ENCODE measurements at places on chromosomes 2 and 18. TPM values are rescaled to one million over a fixed set of nuclear protein-coding genes. Genes with fewer than 3 reads are reported as not detected.

DNA sequence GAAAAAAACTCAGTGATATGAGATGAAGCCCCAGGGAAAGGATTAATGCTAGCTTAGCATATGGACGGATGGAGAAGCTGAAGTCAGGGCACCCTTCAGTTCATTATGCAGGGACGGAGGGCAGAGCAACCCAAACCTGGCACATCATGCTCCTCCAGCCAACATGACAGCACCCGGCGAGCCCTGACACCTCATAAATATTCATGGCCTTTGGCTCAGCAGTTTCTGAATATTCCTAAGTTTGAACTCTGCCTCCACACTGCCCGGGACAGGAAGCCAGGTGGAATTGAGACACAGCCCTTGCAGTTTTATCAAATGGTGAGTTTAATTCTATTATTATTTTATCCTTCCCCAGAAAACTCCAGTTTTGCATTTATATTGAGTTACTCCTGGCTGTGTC is 87.3 kb upstream of the SH3BP4 start:
- no peak overlapping the region for H3K4me3 ChIP-seq
- H3K4me1 ChIP-seq, result peaks cover 3% of the 10 kb centered on the region
- no peak overlapping the region for H3K27ac ChIP-seq
- H3K27me3 ChIP-seq, result no peaks in the 10 kb centered on the region
- no peaks in the 10 kb centered on the region for H3K36me3 ChIP-seq

DNA sequence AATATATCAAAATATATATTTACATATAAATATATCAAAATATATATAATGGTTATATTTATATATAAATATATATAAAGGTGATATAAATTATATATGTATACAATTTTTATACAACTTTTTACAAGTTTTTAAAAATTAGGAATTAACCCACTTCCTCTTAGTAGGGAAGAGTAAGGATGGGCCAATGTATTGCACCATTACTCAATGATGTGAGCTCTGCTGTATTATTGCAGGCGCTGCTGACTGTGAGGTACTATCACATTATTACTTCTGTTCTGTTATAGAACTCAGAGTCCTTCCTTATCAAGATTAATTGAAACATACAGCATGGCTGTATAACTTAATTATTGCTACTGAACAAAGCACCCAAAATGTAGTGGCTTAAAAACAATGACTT is 46.0 kb downstream of the CCDC195 start:
- no peaks in the 10 kb centered on the region for H3K4me1 ChIP-seq
- DNase-seq, result no peak
- H3K27me3 ChIP-seq, result no peaks in the 10 kb centered on the region
- no peak overlapping the region for H3K27ac ChIP-seq
- no peaks in the 10 kb centered on the region for H3K36me3 ChIP-seq
- H3K4me3 ChIP-seq, result no peak overlapping the region

GRCh38 chr2:239882331-239882732 is 142.8 kb downstream of the NDUFA10 start:
- H3K36me3 ChIP-seq, result no peaks in the 10 kb centered on the region
- H3K4me3 ChIP-seq, result no peak overlapping the region
- no peak overlapping the region for H3K27ac ChIP-seq
- DNase-seq, result peak; percentile 41
- H3K4me1 ChIP-seq, result peaks cover 4% of the 10 kb centered on the region
- H3K27me3 ChIP-seq, result no peaks in the 10 kb centered on the region

- H3K36me3 ChIP-seq, result no peaks in the 10 kb centered on the region
- no peak for DNase-seq
- no peak overlapping the region for H3K27ac ChIP-seq
- no peak overlapping the region for H3K4me3 ChIP-seq
- H3K27me3 ChIP-seq, result no peaks in the 10 kb centered on the region
Measured at GRCh38 chr2:72524071-72524470, 301.8 kb downstream of the EXOC6B start.

GRCh38 chr2:51995293-51995692 is 963.4 kb upstream of the NRXN1 start:
- H3K27ac ChIP-seq, result no peak overlapping the region
- H3K36me3 ChIP-seq, result no peaks in the 10 kb centered on the region
- no peak for DNase-seq
- no peaks in the 10 kb centered on the region for H3K27me3 ChIP-seq
- H3K4me3 ChIP-seq, result no peak overlapping the region
- no peaks in the 10 kb centered on the region for H3K4me1 ChIP-seq

DNA sequence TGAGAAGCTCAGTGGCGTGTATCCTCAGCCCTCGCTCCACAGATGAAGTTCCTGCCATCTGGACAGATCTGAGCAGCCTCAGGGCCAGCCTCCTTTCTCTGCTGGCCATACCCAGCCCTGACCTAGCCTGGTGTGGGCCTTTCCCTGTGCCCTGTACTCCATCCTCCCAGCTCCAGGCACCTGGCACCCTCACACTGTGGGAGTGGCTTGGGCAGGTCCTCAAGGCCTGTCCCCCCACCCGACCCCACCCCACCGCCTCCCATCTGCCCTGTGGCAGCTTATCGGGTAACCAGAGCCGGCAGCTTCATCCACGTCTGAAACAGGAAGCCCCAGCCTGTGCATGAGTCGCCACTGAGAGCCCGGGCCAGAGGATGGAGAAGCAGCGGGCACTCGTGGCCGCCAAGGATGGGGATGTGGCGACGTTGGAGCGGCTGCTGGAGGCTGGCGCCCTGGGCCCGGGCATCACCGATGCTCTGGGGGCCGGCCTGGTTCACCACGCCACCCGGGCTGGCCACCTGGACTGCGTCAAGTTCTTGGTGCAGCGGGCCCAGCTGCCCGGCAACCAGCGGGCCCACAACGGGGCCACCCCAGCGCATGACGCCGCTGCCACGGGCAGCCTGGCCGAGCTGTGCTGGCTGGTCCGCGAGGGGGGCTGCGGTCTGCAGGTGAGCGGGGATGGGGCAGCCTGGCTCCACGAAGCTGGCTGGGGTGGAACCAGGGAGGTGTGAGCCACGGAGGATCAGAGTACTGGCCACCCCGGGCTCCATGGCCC is at the start of gene ESPNL:
TSS of gene ESPNL (plus strand) at position 292 of the 772 bp plus-strand sequence. CDS start at position 372, 80 bp downstream.
- no peak within 1 kb of the TSS for H3K27ac ChIP-seq
- H3K36me3 ChIP-seq, result no peaks in the 10 kb centered on the region
- H3K4me1 ChIP-seq, result no peaks in the 10 kb centered on the region

GRCh38 chr18:68893354-68893753 is 95.5 kb downstream of the CCDC102B start:
- no peak overlapping the region for H3K4me3 ChIP-seq
- DNase-seq, result no peak
- no peaks in the 10 kb centered on the region for H3K27me3 ChIP-seq
- H3K27ac ChIP-seq, result no peak overlapping the region

GRCh38 chr18:2392446-2392845 is 178.9 kb downstream of the METTL4 start:
- H3K27ac ChIP-seq, result no peak overlapping the region
- DNase-seq, result no peak
- H3K4me1 ChIP-seq, result no peaks in the 10 kb centered on the region

GRCh38 chr2:127985735-127986134 is 42.1 kb downstream of the SAP130 start:
- peaks cover 94% of the 10 kb centered on the region for H3K36me3 ChIP-seq
- H3K27ac ChIP-seq, result no peak overlapping the region
- H3K4me1 ChIP-seq, result peaks cover 6% of the 10 kb centered on the region
- no peak overlapping the region for H3K4me3 ChIP-seq
- peak; percentile 13 for DNase-seq

DNA sequence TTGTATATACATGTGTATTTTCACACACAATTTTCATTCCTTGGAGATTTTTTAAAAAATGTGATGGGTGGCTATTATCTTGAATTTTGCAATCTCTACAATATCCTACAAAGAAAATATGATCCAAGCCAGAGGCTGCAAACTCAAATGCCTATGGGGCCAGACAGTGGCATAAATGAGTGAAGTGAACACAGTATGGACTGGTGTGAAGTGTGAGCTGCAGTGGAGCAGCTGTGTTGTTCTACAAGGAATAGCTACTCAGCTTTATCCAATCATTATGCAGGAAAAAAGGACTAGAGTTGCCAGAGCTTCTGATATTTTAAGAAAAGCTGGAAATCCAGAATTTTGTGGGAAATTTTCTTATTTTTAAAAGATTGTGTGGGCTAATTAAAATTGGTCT is 62.1 kb downstream of the ARHGEF33 start:
- H3K27ac ChIP-seq, result no peak overlapping the region
- H3K36me3 ChIP-seq, result no peaks in the 10 kb centered on the region
- H3K27me3 ChIP-seq, result no peaks in the 10 kb centered on the region
- no peak for DNase-seq
- H3K4me3 ChIP-seq, result no peak overlapping the region
- H3K4me1 ChIP-seq, result no peaks in the 10 kb centered on the region

GRCh38 chr18:52937840-52938239 is 597.8 kb downstream of the DCC start:
- no peak overlapping the region for H3K4me3 ChIP-seq
- no peaks in the 10 kb centered on the region for H3K36me3 ChIP-seq
- DNase-seq, result no peak
- no peaks in the 10 kb centered on the region for H3K4me1 ChIP-seq

- H3K27ac ChIP-seq, result peak overlapping the region; percentile 84
- H3K4me3 ChIP-seq, result peak overlapping the region; percentile 23
- H3K36me3 ChIP-seq, result no peaks in the 10 kb centered on the region
- H3K27me3 ChIP-seq, result no peaks in the 10 kb centered on the region
- H3K4me1 ChIP-seq, result peaks cover 66% of the 10 kb centered on the region
- no peak for DNase-seq
Measured at GRCh38 chr2:237675316-237675715, 47.9 kb downstream of the LRRFIP1 start.

- no peaks in the 10 kb centered on the region for H3K36me3 ChIP-seq
- H3K4me1 ChIP-seq, result no peaks in the 10 kb centered on the region
- H3K27ac ChIP-seq, result no peak overlapping the region
- no peaks in the 10 kb centered on the region for H3K27me3 ChIP-seq
Measured at GRCh38 chr2:198913394-198914152, 544.2 kb downstream of the SATB2 start.

- no peak for DNase-seq
- H3K4me3 ChIP-seq, result no peak overlapping the region
- no peaks in the 10 kb centered on the region for H3K36me3 ChIP-seq
Measured at GRCh38 chr18:8659609-8660242, 45.6 kb upstream of the MTCL1 start.

GRCh38 chr2:218962859-218963492 is 3.5 kb downstream of the CDK5R2 start:
- H3K4me3 ChIP-seq, result no peak overlapping the region
- peaks cover 2% of the 10 kb centered on the region for H3K4me1 ChIP-seq
- H3K36me3 ChIP-seq, result no peaks in the 10 kb centered on the region
- H3K27ac ChIP-seq, result no peak overlapping the region
- DNase-seq, result peak; percentile 73

DNA sequence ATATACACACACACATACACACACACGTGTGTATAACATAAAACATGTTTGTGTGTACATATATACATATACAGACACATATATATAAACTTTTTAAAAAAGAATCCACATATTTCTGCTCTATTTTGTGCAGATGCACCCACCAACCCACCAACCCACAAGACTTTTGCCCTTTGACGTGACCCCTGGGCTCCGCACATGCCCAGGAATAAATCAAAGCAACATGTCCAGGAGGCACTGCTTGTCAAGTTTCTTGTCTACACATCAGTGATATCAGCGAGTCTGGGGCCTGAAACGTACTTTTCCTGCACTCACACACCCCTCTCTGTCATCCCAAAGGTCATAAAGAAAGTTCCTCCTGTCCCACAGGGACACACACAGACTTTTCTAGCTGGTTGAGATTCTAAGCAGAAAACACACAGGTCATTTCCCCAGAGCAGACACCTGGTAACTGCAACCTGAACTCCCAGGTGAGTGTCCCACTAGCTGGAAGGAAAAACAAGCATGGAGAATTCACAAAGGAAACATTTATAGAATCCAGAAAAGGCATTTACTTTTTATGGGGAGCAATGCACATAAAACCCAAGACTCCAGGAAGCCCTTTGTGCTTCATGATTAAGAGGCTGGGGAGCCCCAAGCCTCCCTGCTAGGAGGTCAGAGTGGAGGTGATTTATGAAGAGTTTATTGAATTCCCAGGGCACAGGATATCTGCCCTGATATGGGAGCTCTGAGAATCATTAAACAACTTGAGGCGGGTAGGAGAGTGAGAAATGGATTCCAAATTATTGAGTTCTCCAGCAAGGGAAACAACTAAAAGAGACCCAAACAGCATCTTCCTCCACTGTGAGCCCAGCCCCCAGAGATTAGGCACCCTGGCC is 211.6 kb downstream of the MGAT5 start:
- peaks cover 9% of the 10 kb centered on the region for H3K4me1 ChIP-seq
- H3K27ac ChIP-seq, result no peak overlapping the region
- H3K4me3 ChIP-seq, result no peak overlapping the region
- H3K36me3 ChIP-seq, result no peaks in the 10 kb centered on the region
- no peak for DNase-seq
- no peaks in the 10 kb centered on the region for H3K27me3 ChIP-seq

- H3K36me3 ChIP-seq, result no peaks in the 10 kb centered on the region
- H3K27ac ChIP-seq, result no peak overlapping the region
- H3K27me3 ChIP-seq, result no peaks in the 10 kb centered on the region
- H3K4me1 ChIP-seq, result no peaks in the 10 kb centered on the region
- peak; percentile 14 for DNase-seq
Measured at GRCh38 chr2:240876475-240877251, 8.0 kb downstream of the AGXT start.

- peak within 1 kb of the TSS; percentile 96 for H3K27ac ChIP-seq
- peaks cover 44% of the 10 kb centered on the region for H3K4me1 ChIP-seq
- H3K4me3 ChIP-seq, result peak within 1 kb of the TSS; percentile 78
- no peaks in the 10 kb centered on the region for H3K27me3 ChIP-seq
Measured at GRCh38 chr2:85584354-85584856, at the start of gene VAMP5. Gene VAMP5, plus strand, starts transcription at chr2:85584431. Its CDS starts 60 bp downstream, at chr2:85584491.

DNA sequence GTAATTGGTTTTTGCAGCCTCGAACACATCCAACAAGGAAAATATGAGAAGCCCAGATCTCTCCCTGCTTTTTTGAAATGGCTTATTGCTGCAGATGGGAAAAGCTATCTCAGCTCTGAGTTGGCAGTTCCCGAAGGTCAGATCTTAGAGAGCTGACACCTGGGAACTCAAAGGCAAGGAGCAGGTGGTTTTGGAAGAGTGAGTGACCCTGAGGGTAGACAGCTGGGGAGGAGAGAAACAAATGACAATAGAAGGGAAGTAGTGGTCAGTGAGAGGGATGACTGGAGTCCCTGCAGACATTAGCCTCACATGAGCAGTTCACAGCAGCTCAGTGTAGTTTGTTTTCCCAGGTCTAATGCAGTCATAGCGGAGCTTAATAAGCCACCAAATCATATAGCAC is 317.9 kb downstream of the STK39 start:
- DNase-seq, result no peak
- no peaks in the 10 kb centered on the region for H3K4me1 ChIP-seq
- no peaks in the 10 kb centered on the region for H3K36me3 ChIP-seq
- no peak overlapping the region for H3K27ac ChIP-seq
- H3K4me3 ChIP-seq, result no peak overlapping the region

- H3K4me1 ChIP-seq, result no peaks in the 10 kb centered on the region
- H3K27ac ChIP-seq, result no peak overlapping the region
- DNase-seq, result no peak
Measured at GRCh38 chr2:198322275-198322674, 517.9 kb downstream of the PLCL1 start.

- H3K27me3 ChIP-seq, result no peaks in the 10 kb centered on the region
- no peak for DNase-seq
- no peaks in the 10 kb centered on the region for H3K36me3 ChIP-seq
- H3K27ac ChIP-seq, result no peak overlapping the region
Measured at GRCh38 chr2:28507796-28508764, 12.2 kb downstream of the PLB1 start.

The ADAM23 gene
- polyA plus RNA-seq, result 27.4 TPM

The FRZB gene
- 1.6 TPM for polyA plus RNA-seq

The EFHD1 gene
- 11.7 TPM for polyA plus RNA-seq

The EPHA4 gene
- 12.3 TPM for polyA plus RNA-seq

The FAM110C gene
- 0.68 TPM for polyA plus RNA-seq

The SPATA3 gene
- polyA plus RNA-seq, result not detected

The MROH2A gene
- polyA plus RNA-seq, result not detected

The C2orf15 gene
- not detected for polyA plus RNA-seq

The GKN1 gene
- 0.19 TPM for polyA plus RNA-seq

The SP140 gene
- 0.17 TPM for polyA plus RNA-seq

The RNU2-63P gene
- polyA plus RNA-seq, result not detected

The CNNM3 gene
- 4.0 TPM for polyA plus RNA-seq

The CFAP65 gene
- not detected for polyA plus RNA-seq

Measured in heart right ventricle (tissue), 16 donors.